Stimulated activated CD4-positive, alpha-beta T cell treated with anti-CD3 and anti-CD28 coated beads, Interleukin-2, amount 100 ng/mL, for 24 hours (primary cell): ENCODE measurements at places on chromosomes 7 and 10.

DNA sequence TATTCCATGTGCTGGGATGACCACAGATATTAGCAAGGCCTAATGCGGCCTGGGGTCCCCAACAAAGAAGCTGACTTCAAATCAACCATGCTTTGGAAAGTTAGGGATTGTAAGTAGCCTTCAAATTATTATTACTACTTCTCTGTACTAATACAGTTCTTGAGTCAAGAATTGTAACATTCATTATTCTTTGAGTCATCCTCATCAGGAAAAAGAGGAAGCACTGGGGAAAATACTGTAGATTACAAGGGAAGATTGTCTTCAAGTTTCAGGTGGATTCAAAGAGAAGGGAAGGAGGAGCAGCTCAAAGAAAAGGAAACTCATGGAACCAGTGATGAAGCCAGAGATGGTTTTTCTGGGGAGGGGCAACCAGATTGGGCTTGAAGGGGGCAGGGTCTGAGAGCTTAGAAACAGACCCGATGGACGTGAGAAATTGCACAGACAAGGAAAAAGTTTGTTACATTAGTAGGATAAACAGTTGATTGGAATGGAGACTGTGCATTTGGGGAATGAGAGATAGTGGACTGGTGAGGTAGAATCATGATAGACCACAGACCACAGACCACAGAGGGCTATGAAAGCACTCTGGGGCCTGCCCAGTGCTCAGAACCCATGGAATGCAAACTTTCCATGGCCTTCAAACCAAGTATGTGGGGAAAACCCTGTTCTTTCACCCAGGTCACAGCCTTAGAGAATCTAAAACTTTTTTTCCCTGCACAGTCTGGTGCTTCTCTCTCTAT lies 209.9 kb downstream of the ZNF365 start:
- DNase-seq, result no peak

DNA sequence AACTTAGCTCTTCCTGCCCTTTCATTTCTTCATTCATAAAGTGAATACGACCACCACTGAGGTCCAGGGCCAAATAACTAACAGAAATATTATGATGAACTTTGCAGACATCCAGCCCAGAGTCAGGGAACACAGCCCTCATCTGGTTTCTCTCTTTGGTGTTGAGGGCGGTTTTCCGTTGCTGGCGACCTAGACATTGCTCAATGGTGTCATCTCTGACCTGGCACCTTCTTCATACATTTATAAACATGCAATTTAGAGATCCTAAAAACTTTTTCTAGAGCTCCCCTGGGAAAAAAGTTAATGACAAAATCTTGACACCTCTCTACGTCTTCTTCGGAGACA lies 324 bp upstream of the TET1 start:
- no peak for DNase-seq

GRCh38 chr7:157238087-157238486 lies 98.7 kb upstream of the DNAJB6 start:
- no peak for DNase-seq

DNA sequence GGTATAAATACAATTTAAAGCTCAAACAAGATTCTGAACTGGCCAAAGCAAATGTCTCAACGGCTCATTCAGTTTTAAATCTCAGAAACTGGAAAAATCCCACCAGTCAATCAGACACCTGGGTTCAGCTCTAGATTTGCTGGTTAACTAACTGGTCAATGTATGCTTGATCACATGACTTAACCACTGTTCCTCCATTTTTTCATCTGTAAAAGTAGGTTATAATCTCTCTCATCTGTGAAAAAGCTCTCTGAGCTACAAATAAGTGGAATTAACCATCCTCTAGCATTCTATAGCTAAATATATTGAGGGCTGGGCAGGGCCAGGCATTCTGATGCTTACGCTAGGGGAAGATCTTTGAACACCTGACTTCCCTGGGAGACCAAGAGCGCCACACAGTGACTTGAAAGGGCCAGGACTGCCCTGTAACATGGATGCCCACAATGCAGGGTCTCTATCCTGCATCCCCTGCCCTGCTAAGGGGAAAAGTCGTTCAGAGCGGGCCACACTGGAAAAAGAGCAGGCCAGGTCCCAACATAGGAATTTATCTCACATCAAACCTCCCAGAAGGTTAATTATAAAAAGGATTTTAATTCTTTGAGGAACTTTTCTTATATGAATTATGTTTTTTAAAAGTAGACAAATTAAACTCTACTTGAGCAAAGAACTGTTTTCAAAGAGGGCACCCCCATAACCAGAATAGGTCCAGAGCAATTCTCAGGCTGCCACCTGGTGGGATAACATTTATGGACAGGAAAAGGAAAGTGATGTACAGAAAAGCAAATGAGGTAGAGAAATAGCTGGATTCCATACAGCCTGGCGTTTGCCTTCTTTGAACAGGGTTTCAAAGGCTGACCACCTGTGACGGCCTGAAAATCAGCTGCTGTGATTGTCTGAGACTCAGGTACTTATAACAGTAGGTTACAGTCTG lies 1.8 kb downstream of the RP9 start:
- peak; percentile 23 for DNase-seq

DNA sequence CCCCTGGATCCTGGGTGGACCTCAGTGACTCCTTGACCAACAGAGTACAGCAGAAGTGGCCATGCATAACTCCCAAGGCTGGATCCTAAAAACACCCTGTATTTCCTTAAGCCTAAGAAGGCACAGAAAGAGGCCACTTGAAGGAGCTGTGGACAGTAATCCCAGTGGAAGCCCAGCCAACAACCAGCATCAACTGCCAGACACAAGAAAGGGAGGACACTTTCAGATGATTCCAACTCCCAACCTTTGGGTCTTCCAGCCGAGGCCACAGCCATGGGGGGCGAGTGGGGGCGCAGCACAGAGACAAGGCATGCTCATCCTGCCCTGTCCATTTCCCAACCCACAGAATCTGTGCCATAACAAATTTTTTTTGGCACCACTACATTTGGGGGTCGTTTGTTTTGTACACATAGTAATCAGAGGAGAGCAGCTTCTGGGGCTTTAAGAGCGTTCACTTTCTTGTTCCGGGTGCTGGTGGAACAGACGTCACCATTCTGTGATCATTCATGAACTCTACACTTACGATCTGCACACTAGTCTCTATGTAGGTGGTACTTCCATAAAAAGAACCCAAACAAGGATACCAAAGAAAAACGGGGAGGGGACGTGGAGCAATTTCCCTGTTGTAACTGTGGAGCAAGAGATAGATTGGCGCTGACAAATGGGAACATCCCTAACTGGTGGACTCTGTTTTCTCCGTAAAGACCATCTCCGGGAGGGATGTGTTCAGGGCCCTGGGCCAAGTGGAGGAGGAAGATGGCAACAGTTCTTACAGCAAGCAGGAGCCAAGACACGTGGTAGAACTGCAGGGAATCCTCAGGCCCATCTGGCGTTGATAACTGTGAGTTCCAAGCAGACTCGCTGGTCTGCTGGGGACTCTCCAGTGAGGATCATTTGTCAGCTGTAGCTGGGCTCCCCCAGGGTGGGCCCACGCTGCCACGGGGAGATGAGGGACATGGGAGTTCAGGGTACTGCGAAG lies 6.0 kb upstream of the SLC29A3 start:
- DNase-seq, result no peak

GRCh38 chr7:52100-52499 lies 140.3 kb upstream of the FAM20C start:
- DNase-seq, result peak; percentile 6

DNA sequence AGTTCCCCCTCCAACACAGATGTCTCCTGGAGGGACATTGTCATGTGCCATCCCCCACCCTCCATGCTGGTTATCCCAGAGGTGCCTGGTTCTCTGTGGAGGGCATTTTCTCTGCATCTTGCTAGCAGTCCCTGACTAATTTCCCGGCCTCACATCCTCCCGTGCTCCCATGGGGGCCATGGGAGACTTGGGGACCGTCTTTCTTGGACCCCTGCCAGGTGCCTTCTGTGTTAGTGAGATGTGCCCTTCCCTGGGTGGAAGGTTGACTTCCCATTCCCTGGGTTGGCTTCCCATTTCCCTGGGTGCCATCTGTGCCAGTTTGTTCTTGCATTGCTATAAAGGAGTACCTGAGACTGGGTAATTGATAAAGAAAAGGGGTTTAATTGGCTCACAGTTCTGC lies 22.5 kb upstream of the GNA12 start:
- no peak for DNase-seq

DNA sequence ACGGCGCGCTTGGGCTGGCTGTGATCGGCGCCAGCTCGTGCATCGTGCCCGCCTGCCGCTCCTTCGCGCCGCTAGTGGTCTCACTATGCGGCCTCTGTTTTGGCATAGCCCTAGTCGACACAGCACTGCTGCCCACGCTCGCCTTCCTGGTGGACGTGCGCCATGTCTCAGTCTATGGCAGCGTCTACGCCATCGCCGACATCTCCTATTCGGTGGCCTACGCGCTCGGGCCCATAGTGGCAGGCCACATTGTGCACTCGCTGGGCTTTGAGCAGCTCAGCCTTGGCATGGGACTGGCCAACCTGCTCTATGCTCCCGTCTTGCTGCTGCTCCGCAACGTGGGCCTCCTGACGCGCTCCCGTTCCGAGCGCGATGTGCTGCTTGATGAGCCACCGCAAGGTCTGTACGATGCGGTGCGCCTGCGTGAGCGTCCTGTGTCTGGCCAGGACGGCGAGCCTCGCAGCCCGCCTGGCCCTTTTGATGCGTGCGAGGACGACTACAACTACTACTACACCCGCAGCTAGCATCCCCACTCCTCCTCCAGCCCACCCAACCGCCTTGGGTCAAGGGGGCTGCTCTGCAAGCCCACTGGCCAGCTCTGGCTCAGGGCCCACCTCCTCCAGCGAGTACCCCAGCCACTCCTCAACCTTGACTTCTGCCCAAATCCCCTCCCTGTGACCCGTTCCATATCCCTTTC lies 1.9 kb downstream of the SLC18A3 start:
- DNase-seq, result no peak

- DNase-seq, result no peak
These were observed 3.5 kb downstream of the EPO start for GRCh38 chr7:100723732-100724275.

DNA sequence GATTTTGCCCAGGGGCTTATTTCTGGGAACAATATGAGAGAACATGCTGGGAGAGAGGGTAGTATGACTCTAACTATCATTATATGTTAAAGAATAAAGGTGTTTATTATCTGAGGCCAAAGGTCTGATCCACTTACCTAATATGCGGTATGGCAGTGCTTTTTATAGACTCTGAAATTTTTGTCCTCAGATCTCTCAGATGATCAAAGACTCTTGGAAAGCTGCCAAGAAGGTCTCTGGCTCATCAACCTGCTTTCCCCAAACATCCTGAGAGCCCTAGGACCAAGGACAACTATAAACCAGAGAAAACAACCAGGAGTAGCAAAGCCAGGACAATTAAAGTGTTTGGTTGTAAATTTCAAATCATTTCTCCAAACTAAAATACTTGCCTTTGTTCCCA lies 255.7 kb upstream of the LRRN3 start:
- no peak for DNase-seq

DNA sequence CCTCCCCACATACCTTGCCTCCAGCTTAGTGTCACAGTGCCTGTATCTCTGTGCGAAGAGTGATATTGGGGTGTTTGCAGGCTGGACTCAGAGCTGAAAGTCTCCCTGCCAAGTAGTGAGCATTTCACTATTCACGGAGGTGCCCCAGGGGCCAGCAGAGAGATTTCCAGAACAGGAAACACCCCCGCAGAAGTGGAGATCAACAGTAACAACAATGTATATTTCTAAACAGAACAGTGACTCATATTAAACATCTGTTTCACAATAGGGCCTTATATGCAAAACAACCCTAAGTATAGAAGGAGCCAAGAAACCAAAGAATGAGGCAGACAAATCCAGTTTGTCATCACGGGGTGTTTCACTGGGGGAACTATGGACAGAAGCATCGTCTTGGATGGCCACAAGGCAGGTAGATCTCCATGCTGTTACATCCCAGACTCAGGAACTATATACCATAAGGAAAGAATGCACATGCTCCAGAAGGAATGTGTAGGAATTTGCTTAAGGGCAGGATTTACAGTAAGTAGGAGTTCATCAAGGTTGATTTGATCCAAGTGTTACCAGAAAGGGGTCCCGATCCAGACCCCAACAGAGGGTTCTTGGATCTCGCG lies 29.3 kb upstream of the CCL24 start:
- peak; percentile 55 for DNase-seq

- no peak for DNase-seq
These were observed 5.2 kb upstream of the SAMD8 start for GRCh38 chr10:75106242-75106641.

DNA sequence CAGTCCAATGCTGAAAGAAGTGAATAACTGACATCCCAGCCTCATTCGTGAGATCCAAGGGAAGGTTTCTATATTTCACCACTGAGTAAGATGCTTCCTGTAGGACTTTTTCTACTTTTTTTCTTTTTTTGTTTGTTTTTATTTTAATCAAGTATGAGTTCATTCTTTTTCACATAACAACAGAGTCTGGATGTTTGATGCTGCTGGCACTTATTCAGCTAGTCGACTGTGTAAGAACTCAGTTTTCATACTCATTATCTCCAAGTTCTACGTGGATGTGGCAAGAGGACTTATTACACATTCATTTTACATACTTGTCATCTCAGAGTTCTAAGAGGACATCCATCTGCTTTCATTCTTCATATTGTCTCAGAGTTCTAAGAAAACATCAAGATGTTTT lies 86.9 kb downstream of the CPXM2 start:
- no peak for DNase-seq

DNA sequence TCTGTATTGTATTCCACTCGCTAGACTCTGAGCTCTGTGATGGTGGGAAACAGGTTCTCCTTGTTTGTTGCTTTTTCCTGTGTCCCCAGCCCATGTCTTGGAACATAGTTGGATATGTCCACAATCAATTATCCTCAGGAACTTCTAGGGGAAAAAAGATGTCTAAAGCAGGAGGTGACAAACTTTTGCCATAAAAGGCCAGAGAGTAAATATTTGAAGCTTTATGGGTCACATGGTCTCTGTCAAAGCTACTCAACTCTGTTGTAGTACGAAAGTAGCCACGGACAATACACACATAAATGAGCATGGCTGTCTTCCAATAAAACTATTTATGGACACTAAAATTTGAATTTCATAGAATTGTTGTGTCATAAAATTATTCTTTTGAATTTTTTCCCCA lies 220.5 kb downstream of the CHCHD3 start:
- DNase-seq, result no peak

DNA sequence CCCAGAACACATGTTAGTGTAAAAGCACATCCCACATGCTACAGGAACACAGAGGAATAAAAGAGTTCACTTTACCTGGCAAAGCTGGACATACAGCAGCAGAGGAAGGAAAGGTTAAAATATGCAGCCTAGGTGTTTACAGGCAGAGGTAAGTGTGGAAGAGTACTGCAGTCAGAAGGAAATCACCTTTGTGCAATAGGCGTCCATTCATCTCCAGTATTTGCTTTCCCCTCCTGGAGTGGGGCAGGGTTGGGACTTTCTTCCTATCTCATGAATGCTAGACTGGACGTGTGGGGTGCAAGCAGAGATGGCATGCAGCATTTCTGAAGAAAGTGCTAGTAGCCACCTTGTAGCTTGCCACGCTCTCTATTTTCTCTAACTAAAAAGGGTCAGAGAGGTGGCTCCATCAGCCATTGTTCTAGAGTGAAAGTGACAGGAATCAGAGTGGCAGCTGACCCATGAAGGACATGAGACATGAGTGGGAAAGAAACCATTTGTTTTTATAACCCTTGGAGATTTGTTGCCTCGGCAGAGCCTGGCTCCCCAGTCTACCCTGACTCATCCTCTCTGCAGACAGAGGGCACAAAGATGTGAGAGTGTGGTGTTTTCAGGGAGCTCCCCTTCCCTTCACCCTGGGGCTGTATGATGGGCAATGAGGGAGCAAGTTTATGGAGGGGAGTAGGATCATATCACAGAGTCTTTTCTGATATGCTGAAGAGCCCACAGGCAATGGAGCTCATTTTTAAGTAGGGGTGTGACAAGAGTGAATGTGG lies 101.2 kb upstream of the SEC61G start:
- DNase-seq, result no peak
